ENCODE measurements at places on chromosomes 7 and 10.

- no peak for DNase-seq
These were observed 13.4 kb downstream of the NUDT1 start for GRCh38 chr7:2255145-2256139.

DNA sequence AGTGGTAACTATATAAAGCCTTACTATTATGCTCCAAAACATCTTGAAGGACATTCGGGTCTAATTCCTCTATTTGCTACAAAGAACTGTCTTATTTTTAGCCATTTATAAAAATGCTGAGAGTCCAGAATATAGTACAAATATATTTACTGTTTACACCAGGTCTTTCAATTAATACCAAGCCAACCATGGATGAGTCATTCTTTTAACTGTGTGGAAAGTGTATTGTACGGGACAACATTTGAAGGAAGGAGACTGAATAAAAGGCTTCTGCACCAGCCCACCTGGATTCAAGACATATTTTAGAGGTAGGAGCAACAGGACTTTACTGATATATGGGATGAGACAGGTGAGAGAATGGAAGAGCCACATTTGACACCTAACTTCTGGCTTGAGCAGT, 35.4 kb downstream of the MASTL start:
- no peak for DNase-seq

GRCh38 chr10:68074031-68074774, 880 bp downstream of the HERC4 start:
- DNase-seq = no peak

GRCh38 chr10:102645388-102645740, 1.1 kb downstream of the TRIM8 start:
- DNase-seq = peak; percentile 22

GRCh38 chr7:135160098-135160857, 10.2 kb downstream of the CYREN start:
- DNase-seq = no peak

GRCh38 chr10:124935946-124936345, 6.0 kb upstream of the ZRANB1 start:
- no peak for DNase-seq

GRCh38 chr10:12181065-12181775, 14.5 kb downstream of the NUDT5 start:
- DNase-seq = peak; percentile 67

GRCh38 chr10:7365027-7365745, 45.6 kb downstream of the SFMBT2 start:
- DNase-seq = no peak

DNA sequence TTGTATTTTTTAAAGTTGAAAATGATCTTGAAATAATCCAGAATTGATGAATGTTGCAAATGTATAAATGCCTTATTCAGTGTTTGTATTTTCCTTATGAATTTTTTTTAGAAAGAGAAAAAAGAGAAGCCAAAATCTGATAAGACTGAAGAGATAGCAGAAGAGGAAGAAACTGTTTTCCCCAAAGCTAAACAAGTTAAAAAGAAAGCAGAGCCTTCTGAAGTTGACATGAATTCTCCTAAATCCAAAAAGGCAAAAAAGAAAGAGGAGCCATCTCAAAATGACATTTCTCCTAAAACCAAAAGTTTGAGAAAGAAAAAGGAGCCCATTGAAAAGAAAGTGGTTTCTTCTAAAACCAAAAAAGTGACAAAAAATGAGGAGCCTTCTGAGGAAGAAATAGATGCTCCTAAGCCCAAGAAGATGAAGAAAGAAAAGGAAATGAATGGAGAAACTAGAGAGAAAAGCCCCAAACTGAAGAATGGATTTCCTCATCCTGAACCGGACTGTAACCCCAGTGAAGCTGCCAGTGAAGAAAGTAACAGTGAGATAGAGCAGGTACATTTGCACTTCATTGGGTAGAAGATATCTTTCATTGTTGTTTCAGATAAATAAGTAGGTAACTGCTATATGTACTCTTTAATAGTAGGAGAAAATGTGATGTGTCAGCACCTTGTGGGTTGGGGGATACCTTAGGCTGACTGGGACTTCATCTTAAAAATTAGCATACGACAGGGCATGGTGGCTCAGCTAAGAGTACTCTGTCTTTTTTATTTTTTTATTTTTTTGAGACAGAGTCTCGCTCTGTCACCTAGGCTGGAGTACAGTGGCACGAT, 3.9 kb downstream of the DDX21 start:
- no peak for DNase-seq

- no peak for DNase-seq
These were observed 18.8 kb downstream of the TMEM196 start for GRCh38 chr7:19754521-19755116.

GRCh38 chr10:86801995-86802394, 45.6 kb downstream of the BMPR1A start:
- no peak for DNase-seq

All from activated CD4-positive, alpha-beta T cell treated with anti-CD3 and anti-CD28 coated beads, Interleukin-2, amount 50 U/mL, for 4 hours (primary cell).